Omental fat pad (tissue), 4 donors: ENCODE measurements at places on chromosomes 2 and 18.

DNA sequence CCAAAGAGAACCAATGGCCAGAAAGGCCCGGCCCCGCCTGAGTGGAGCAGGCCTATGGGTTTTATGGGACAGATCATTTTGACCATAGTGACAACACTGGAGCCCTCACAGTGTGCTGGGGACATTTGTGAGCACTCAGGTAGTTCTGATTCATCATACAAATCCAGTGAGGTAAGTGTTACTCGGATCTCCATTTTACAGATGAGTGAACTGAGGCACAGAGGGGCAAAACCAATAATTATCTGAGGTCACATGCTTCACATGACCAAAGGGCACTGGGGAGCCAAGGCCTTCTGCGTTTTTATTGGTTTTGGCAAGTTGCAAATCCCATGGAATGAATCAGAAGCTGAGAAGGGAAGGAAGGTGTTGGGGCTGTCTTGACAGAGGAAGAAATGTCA, 111.5 kb upstream of the MGAT5 start:
- no peak for DNase-seq

DNA sequence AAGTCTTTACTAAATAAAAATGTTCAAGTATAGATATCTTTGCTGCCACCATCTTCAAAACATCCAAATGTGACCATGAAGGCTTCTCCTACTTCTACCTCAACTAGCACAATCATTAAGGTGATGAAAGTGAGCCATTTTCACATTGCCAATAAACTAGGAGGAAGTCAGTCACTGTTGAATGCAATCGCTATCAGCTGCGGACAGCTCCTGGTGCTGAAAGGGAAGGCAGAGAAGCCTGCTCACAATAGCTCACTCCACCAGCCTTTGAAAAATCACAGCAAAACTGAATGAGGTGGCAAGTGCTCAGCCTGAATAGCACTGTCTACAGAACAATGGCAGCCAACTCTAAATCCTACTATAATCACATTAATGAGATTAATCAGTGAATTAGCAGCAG, 2.2 kb downstream of the MYT1L start:
- no peak for DNase-seq

GRCh38 chr18:57352271-57352701, at the start of gene ST8SIA3:
TSS of gene ST8SIA3 (plus strand) at chr18:57352557. CDS start at chr18:57352847, 290 bp downstream.
- DNase-seq, result no peak

- no peak for DNase-seq
Observed at GRCh38 chr2:197445746-197446145, 7.6 kb upstream of the COQ10B start.

DNA sequence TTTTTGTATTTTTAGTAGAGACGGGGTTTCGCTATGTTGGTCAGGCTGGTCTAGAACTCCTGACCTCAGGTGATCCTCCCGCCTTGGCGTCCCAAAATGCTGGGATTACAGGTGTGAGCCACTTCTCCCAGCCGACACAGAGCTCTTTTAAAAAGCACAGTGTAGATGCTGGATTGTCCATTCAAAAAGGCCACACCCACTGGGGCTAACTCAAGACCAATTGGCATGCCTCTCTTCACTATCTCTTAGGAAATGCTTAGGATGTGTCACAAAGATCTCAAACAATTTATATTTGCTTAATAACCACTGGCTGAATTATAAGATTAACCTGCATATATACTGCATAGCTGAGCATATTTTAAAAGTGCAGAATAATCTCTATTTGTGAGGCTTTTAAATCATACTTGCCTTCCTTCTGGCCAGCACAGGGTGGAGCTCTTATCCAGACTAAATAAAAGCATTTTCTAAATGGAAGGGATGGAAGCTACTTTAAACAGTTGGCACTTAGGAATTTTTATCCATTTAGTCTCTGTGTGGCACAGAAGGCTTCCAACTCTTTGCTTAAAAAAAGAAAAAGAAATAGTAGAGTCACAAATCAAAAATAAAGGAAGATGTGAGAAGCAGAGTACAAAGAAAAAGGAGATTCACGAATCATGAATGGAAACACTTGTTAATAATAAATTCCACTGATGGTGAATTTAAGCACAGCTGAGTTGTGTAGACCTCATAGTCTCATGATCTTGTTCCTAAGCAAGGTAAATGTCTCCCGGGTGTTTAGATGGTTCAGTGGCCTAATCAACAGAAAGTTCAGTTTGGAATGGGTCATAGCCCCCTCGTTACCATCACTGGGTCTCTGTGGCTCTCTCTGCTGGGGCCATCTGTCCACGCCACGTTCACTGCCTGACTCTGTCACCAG, 22.4 kb downstream of the CRYGD start:
- no peak for DNase-seq

DNA sequence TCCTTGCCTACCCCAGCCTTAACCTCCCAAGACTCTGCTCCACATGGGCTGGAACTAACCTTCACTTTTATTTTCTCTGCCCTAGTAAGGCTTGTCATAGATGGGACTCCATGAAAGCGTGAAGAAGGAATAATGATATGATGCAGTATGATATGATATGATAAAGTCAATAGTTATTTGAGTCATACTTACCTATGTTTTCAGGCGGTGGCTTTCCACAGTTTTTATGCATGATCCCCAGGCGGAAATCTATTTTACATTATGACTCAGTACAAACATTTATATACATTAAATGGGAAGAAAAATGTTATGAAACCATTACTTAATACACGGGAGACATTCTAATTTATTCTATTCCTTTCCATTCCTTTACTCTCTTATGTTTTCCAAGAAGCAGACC, 5.6 kb downstream of the ACMSD start:
- DNase-seq, result no peak

DNA sequence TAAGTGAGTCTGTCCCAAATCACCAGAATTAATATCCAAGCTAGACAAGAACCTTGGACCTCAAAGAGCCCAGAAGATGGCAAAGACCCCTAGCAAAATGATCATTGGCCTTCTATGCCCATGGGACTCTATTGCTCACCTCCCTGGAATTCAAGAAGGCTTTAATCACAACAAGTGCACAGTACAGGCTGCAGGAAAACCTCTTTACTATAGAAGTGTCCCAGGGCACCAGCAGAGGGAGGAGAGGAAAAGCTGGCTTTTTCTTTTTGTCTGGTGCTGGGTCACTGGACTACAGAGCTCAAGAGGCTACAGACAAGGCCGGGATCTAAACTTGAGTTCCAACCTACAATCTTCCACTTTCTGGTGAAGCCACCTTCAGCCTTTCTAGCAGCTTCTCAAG, 88.3 kb upstream of the PPP1CB start:
- DNase-seq, result no peak

DNA sequence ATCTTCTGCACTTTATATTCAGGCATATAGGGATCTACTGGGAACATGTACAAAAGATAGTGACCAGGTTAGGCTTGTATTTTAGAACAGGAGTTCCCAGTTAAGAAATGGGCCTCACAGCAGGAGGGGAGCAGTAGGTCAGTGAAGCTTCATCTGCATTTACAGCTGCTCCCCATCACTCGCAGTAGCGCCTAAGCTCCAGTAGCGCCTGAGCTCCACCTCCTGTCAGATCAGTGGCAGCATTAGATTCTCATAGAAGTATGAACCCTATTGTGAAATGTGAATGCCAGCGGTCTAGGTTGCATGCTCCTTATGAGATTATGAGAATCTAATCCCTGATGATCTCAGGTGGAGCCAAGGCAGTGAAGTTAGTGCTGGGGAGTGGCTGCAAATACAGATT, 224.4 kb upstream of the CYRIA start:
- DNase-seq, result no peak
